ENCODE measurements at places on chromosomes 4 and X.

DNA sequence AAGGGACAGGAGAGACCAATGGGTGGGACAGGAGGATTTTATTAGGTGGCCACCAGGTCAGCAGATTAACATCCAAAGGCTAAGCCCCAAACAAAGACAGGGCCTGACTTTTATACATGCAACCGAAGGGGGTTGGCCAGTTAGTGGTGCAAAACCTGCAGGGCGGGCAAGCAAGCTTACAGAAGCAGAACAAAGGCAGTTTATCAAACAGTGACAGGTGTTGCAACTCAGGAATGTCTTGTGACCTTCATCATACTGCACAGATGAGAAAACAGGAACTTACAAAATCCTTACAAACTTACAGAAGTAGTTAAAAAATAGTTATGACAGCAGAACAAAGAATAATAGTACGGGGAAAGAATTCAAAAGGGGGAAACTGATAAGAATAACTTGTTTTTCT, 708.1 kb downstream of the GLUD2 start:
- DNase-seq: no peak

DNA sequence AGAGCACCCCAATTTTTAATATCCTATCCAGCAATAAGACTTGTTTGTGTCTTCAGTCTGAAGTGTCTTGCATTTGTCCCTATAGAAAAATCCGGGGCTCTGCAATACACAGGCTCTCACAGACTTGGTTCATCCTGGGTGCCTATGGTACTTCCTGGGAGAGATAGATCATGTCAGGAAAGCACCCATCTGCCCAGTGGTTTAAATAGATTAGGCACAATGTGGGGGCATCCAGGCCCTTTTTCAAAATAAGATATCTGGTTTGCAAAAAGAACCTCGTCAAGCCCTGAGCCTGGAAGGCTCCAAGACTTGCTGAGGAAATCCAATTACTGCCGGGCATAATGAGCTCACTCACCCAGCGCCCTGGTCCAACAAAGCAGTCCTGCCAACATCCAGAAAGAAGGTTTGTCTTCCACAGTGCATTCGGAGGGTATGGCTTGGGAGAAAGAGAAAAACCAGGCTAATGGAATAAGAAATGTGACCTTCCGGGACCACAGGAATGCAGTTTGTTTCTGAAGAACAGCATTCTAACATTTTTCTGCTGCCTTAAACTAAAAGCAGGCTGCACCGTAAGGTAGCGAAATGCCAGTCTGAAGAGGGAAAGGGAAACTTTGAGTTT, 11.6 kb downstream of the JAKMIP1 start:
- DNase-seq: no peak

DNA sequence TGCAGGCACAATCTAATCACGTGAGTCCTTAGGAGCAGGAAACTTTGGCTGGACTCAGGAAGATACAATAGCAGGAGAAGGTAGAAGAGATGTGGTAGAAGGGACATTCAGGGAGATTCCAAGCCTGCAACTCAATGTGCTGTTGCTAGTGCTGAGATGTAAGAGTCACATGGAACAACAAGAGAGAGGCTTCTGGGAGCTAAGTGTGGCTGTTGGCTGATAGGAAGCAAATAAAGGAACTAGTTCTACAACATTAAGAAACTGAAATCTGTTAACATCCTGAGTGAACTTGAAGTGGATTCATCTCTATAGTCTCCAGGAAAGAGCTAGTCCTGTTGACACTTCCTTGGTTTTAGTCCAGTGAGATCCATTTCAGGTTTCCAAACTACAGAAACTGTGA, 1207.4 kb downstream of the ADGRL3 start:
- no peak for DNase-seq

DNA sequence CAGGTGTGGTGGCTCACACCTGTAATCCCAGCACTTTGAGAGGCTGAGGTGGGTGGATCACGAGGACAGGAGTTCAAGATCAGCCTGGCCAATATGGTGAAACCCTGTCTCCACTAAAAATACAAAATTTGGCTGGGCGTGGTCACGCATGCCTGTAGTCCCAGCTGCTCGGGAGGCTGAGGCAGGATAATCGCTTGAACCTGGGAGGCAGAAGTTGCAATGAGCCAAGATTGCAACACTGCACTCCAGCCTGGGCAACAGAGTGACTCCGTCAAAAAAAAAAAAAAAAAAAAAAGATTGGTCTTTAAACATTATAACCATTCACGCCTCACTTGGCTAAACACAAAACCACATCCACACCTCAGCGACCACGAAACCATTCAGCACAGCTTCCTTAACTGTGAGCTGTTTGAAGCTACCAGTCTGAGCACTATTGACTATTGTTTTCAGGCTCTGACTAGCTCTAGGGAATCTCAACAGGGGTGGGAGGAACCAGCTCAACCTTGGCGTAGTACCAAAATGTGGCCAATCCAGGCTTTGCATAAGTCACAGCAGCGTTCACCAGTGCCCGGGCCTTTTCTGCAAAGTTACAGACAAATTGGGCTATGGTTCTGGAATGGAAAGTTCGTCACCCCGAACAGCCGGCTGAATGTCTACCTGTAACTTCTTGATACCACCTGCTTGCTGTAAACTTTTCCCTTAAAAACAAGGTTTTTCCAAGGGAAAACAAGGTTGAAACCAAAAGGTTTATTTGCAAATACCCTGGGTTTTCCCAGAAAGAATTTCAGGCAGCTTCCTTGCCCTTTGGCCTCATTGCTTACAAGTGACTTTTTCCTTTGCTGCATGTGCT, 73.6 kb upstream of the DHX15 start:
- DNase-seq: peak; percentile 32

DNA sequence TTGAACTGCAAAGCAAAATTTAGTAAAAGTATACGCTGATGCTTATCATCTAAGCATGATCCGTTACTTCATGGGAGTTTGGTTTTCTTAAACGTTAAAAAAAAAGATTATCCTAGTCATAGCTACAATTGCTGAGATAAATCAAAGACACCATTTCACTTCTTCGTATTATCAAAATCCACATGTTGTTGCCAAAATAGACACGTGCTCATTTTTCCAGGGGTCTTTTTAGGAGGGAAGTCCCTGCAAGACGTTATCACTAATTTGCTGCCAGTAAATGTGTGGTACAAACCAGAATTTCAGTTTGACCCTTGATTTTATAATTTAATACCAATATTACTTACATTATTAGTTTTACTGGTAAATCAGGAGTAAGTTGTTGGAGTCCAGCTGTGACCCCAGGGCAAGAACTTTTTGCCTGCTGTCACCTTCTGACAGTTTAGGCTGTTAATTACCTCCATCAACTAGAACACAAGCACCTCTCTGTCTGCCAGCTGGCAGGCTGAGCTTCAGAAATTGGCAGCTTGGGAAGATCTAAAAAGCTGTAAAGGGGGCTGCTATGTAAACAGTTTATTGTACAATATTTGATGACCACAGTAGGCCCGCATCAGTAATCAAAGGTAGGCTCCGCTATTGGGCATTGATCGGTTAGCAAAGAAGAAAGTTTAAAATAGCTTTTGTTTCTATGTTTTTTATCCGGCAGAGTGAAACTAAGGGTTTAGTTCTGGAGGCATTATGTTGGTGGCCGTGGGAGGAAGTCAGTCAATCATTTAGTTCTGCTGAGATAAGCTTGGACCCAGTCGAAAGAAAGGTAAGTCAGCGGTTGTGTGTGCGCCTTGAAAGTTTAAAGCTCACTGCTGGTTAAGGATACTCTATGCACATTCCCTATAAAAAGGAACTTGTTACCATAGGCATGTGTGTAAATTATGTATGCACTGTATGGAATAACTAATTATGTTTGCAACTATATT, 196.4 kb downstream of the FBXO8 start:
- DNase-seq: no peak

DNA sequence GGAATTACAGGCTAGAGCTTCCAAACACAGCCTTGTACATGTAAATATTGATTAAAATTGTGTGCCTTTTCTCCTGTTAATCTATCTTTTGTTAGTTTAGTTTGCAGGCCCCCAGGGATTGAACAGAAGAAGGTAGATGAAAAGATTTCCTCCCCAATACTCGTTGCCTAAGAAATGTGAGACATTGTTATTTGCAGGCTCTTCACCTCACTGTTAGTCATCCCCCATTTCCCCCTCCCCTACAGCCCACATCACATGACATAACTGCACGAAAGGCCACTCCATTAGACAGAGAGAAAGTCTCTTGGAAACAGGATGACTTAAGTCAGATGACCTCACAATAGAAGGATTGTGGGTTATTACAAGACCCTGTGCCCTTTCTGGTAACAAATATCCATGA, 13.3 kb upstream of the MID1 start:
- DNase-seq: no peak
